CD4-positive, alpha-beta T cell treated with Interleukin-21 for 1 hour (primary cell): ENCODE measurements at places on chromosomes 3 and 15.

GRCh38 chr15:89810837-89811236 lies 3.8 kb downstream of the ANPEP start:
- DNase-seq, result no peak

- peak; percentile 72 for DNase-seq
These were observed 85.5 kb upstream of the CDV3 start for GRCh38 chr3:133487920-133488540.

DNA sequence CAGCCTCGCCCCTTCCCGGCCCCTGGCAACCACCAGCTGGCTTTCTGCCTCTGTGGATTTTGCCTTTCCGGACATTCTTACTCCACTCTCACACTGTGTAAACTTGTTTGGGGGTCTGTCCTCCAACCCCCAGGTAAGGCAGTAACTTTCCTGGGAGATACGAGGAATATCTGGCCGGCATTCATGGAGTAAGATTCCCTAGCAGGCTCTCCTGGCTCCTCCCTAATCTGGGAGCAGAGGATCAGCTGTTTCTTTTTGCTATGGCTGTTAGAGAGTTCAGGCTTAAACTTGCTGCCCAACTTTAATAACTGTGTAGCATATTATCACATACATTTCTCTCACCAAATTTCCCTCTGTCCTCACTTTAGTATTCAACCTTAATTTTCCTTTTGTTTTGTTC lies 64.3 kb downstream of the IGF2BP2 start:
- DNase-seq, result no peak

GRCh38 chr3:178271740-178272387 lies 264.4 kb upstream of the KCNMB2 start:
- DNase-seq, result no peak

- DNase-seq, result no peak
These were observed 67.7 kb downstream of the RARB start for GRCh38 chr3:25495726-25496253.

GRCh38 chr15:62342959-62343358 lies 177.9 kb upstream of the C2CD4B start:
- DNase-seq, result no peak

- DNase-seq, result peak; percentile 10
These were observed 26.9 kb upstream of the GOLGA8B start for GRCh38 chr15:34610354-34610753.

- no peak for DNase-seq
These were observed 567.8 kb downstream of the ZIC1 start for GRCh38 chr3:147977001-147977400.

GRCh38 chr3:9808345-9809037 lies 1.6 kb upstream of the TTLL3 start:
- peak; percentile 61 for DNase-seq

GRCh38 chr3:141657516-141657915 lies 80.6 kb upstream of the RNF7 start:
- no peak for DNase-seq

GRCh38 chr3:72347819-72348319 lies 500.4 kb downstream of the SHQ1 start:
- peak; percentile 18 for DNase-seq

DNA sequence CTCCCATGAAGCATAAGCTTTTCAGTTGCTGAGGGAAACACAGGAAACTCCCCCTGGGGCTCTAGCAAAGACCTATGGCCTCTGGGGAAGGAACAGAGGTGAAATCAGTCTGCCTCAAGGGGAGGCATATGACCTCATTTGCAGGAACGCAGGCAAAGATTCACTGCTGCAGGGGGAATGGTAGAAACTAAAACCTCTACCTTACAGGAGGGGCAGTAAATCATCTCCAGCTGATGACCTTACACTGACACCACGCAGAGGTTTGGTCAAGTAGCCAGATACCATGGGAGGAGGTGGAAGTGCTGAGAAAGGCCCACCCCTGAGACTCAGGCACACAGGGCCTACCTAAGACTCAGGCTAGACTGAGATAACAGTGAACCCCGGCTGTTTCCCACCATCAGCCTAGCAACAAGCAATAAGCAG lies 81.1 kb downstream of the RAD18 start:
- DNase-seq, result no peak

GRCh38 chr15:26087881-26088280 lies 224.8 kb upstream of the ATP10A start:
- DNase-seq, result no peak
